ENCODE measurements at places on chromosomes 6 and 20.

DNA sequence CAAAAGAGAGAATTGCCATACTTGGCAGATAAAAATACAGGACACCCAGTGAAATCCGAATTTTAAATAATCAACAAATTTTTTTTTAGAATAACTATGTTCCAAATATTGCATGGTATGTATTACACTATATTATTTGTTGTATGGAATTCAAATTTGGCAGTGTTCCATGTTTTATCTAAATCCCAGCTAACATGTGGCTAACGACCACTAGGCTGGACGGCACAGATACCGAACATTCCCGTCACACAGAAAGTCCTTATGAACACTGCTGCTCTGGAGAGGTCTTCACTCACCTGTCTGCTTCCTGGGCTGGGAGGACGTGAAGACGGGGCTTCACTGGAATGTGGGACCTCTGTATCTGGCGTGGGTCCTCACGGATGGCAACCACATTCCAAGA is 32.8 kb downstream of the SNX5 start:
- DNase-seq, result no peak

DNA sequence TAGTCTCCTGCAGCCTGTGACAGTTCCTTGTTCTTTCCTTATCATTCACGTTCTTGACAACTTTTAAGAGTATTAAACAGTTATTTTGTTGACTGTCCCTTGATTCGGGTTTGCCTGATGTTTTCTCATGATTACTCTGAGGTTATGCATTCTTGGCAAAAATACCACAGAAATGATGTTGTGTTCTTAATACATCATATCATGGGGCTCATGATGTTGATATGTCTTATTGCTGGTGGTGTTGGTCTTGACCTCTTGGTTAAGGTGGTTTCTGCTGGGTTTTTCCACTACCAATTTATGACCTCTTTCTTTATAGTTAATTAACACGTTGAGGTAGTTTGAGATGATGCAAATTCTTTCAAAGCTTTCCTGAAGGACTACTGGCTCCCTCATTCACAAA is 59.1 kb downstream of the ZHX3 start:
- no peak for DNase-seq

- DNase-seq, result no peak
These were observed 190.3 kb downstream of the ZDHHC14 start for GRCh38 chr6:157571269-157571668.

DNA sequence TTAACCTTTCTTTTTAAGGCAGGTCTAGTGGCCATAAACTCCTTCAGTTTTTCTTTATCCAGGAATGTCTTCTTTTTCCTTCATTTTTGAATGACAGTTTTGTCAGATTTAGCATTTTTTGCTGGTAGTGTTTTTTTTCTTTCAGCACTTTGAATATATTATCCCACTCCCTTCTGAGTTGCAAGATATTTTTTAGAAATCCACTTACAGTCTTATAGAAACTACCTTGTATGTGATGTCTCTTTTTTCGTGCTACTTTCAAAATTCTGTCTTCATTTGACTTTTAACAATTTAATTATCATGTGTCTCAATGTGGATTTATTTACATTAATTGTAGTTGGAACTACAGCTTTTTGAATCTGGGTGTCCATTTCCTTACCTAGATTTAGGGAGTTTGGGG is 284.4 kb upstream of the RNF217 start:
- no peak for DNase-seq

DNA sequence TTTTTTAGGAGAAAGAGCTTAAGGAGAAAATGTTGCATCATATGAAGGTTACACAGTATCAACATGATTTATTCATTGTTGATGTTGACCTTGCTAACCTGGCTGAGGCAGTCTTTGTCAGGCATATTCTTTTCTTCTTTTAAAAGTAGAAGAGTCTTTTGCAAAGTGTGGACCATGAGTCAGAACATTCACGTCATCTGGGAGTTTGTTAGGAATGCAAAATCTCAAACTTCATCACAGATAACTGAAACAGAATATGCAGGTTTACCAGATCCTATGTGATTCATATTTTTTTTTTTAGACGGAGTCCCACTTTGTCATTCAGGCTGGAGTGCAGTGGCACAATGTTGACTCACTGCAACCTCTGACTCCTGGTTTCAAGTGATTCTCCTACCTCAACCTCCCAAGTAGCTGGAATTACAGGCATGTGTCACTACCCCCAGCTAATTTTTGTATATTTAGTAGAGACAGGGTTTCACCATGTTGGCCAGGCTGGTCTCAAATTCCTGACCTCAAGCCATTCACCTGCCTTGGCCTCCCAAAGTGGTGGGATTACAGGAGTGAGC is 530.4 kb upstream of the BTBD3 start:
- peak; percentile 90 for DNase-seq

- no peak for DNase-seq
These were observed 279.0 kb upstream of the ZFP64 start for GRCh38 chr20:52470561-52470960.

DNA sequence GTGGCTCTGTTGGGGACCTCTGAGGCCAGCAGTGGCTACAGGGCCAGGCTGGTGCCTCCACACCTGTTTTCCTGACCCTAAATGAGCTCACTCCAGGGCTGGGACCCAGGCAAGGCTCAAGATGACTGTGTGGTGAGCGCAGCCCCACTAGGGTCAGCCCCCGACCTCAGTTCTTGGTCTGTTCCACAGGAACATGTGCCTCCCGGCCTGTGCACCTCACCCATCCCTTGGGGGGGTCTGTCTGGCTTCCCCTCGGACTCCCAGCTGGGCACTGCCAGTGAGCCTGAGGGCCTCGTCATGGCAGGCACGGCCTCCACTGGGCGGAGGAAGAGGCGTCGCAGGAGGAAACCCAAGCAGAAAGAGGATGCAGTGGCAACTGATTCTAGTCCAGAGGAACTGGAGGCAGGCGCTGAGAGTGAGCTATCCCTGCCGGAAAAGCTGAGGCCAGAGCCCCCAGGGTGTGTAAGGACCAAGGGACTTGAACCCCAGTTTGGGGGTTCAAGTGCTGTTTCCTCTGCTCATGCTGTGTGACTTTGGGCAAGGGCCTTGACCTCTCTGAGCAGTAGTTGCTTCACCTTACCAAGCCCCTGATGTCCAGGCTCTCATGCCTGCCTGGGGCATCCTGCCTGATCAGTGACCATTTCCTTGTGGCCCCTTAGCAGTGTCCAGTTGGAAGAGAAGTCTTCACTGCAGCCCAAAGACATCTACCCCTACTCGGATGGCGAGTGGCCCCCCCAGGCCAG is 8.0 kb downstream of the LPIN3 start:
- no peak for DNase-seq

GRCh38 chr6:111276335-111276734 is 189.0 kb downstream of the SLC16A10 start:
- no peak for DNase-seq

DNA sequence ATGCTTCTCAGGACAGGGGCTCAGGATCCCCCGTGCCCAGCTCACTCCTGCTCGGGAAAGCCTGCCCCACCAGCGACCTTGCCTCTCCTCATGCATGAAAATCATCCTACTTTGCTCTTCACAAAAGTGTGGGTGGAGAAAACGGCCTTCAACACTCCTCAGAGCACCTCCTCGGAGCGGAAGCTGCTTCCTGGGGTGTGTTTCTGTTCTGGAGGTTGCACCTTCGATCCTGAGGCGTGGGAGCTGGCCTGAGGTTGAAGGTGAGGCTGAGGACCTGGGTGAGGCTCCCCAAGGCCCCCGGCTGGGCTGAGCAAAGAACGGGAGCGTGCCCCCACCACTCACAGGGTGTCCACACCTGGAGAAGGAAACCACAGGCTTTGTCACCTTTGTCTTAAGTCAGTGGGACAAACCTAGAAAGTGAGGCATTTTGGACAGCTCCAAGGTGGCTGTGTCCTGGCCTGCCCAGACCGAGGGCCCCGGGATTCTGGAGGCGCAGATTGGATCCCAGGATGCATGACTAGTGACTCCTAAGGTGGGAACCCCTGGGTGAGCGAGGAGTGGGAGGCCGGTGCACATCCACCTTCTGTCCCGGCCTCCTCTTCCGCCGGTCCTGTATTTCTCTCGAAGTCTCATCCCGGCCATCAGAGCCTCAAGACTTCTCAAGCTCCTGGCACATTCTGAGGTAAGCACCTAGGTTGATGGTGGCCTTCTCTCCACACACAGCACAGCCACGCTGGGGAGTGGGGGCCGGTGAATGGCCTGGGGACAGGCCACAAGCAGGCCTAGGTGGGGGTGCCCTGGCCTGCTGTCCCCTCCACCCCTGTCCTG is 104.7 kb downstream of the TMEM242 start:
- DNase-seq, result no peak
